NCI-H748 treated with DMSO at 0.1 percent for 48 hours (cell line): ENCODE measurements at places on chromosomes 4 and X.

DNA sequence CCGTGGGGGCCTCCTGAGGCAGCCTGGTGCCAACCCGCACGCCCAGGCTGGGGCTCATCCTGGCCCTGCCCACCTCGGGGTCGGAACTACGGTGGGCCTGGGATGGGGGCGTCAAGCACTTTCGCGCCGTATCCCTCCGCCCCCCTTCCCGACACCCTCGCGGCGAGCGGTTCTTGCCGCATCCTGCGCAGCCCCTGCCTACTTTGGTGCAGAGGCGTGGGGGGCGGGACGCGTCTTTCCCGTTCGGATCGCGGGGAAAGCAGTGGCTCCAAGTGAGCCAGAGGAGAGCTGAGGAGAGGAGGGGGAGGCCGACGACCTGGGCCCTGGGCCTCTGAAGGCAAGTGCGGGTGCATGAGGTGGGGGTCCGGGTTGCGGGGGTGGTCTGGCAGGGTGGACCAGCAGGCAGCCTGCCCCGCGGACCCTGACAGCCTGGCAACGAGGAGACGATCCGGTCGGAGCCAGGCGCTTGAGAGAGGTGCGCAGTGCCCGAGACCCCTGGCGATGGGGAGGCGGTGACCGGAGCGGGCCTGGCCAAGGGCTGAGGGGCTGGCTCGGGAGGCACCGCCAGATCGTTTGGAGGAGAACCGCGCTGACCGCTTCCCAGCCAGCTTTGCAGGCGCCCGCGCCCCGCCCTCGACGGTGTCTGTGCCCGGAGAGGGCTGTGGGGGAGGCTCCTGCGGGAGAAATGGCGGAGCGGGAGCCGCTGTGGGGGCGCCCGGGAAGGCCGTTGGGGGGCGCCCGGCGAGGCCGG lies at the start of gene GPRASP2:
Gene GPRASP2 (plus strand): TSS at position 233 of the 751 bp plus-strand sequence. CDS start 2,422 bp downstream, outside the sequence.
- no peak for DNase-seq

GRCh38 chr4:47342796-47343195 lies 120.7 kb downstream of the COMMD8 start:
- DNase-seq, result no peak

DNA sequence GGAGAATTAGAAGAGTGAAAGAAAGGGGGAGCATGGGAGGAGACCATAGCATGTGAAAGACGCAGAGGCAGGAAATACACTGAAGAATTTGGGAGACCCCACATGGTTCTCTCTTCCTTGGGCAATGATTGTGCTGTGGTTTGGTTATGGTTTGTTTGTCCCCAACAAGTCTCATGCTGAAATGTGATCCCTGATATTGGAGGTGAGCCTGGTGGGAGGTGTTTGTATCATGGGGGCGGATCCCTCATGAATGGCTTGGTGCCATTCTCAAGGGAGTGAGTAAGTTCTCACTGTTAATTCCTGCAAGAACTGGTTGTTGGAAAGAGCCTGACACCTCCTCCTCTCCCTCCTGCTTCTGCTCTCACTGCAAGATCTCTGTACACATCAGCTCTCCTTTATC lies 78.6 kb upstream of the RAI2 start:
- DNase-seq, result no peak

DNA sequence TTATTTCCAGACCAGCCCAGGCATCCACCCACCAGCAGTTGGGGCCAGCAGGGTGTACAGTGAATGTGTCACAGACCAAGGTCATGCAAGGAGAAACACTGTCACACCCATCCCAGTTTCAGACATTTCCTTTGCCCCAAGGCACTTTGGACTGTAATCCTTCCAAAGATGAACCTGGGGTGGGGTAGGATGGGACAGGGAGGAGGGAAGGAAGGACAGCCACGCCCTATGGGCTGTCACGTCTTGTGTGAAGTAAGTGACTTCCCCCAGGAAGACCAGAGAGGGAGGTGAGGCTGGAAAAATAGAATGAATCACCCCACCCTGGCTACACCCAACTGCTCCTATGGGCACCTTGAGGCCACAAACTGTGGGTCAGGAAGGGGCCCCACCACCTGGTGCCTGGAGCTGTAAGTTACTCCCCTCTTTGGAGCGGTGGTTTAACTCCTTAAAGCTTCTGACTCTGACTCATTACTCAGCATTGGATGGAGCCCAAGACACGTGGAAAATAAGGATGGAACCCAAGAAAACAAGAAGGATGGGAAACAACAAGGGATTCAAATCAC lies 349.9 kb upstream of the KLF3 start:
- no peak for DNase-seq

DNA sequence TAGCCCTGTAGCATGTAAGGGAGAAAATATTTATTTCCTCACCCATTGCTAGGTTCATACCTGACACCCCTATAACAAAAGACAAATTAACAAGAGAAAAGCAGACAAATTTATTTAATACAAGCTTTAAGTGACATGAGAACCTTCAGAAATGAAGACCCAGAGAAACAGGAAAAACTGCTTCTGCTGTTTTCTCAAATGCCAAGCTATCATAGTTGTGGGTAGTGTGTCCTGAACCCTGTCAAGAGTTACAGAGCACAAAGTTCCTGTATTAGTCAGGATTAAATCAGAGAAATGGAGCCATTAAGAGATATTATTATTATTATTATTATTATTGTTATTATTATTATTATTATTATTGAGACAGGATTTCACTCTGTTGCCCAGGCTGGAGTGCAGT lies 17.5 kb downstream of the CCDC160 start:
- DNase-seq, result no peak

DNA sequence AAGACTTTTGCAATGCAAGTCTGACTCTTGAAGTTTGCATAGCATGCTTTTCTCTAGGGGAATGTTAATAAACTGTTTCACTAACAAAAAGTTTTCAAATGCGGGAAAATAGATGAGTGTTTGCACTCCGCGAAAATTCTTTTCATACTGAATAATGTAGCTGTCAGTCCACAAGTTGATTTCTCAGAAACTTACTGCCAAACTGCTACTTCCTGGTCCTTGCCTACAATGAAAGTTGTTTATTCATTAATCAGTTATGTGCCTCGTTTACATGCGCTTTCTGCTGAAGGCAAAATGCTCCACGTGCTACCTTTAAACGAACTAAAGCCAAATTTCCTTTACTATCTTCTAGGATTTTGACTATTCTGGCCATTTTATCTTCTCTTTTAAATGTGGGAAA lies 166.2 kb downstream of the MAGEB17 start:
- no peak for DNase-seq

- no peak for DNase-seq
Measured at GRCh38 chrX:100208076-100208475, 202.0 kb downstream of the PCDH19 start.

DNA sequence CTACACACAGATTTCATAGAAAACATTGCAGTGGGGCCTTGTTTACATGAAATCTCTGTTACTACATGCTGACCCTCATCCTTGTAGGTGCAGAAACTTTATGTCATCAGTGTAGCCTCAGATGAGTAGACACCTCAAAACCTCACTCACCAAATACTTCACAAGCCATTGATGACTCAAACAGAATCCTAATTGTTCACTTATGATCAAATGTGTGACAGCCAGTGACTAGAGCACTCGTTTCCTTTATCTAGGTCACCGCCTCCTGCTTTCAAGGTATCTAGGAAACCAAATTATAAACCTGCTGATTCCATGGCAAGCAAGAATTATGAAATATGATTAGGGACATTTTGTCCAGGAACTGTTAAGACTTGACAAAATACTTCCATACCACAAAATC lies 255.8 kb upstream of the GPRIN3 start:
- no peak for DNase-seq

GRCh38 chrX:79182616-79183015 lies 38.1 kb downstream of the GPR174 start:
- no peak for DNase-seq

GRCh38 chrX:21943460-21944135 lies 3.1 kb downstream of the SMS start:
- no peak for DNase-seq
